ENCODE measurements at places on chromosomes 13 and 19.

GRCh38 chr19:22608441-22608840 is 25.7 kb upstream of the ZNF492 start:
- DNase-seq = no peak

- DNase-seq = no peak
Observed at GRCh38 chr13:68081061-68081460, 850.9 kb upstream of the PCDH9 start.

GRCh38 chr19:511101-511851 is 4.0 kb downstream of the TPGS1 start:
- DNase-seq = no peak

- DNase-seq = no peak
Observed at GRCh38 chr13:48411147-48411794, 1.6 kb downstream of the LPAR6 start.

DNA sequence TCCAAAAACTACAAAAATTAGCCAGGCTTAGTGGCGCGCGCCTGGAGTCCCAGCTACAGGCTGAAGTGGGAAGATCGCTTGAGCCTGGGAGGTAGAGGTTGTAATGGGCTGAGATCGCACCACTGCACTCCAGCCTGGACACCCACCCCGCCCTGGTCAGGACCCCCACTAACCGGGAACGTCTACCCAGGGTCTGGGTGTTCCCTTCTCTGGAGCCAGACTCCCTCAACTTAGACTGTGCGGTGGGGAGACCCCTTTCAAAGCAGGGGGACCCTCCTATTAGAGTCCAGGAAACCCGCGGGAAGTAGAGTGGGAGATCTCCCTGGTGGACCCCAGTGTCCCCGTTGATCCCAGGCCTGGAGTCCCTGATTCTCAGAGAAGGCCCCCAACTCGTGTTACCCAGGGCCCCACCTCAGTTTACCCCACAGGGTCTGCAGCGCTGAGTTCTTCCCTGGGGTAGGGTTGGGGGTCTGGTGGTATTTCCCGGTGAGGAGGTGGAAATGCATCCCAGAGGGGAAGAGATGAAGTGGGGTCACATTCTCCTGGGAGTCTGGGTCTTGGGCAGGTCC is 6.1 kb upstream of the ARRDC2 start:
- no peak for DNase-seq

- DNase-seq = no peak
Observed at GRCh38 chr13:25602176-25602575, 230.4 kb downstream of the ATP8A2 start.

DNA sequence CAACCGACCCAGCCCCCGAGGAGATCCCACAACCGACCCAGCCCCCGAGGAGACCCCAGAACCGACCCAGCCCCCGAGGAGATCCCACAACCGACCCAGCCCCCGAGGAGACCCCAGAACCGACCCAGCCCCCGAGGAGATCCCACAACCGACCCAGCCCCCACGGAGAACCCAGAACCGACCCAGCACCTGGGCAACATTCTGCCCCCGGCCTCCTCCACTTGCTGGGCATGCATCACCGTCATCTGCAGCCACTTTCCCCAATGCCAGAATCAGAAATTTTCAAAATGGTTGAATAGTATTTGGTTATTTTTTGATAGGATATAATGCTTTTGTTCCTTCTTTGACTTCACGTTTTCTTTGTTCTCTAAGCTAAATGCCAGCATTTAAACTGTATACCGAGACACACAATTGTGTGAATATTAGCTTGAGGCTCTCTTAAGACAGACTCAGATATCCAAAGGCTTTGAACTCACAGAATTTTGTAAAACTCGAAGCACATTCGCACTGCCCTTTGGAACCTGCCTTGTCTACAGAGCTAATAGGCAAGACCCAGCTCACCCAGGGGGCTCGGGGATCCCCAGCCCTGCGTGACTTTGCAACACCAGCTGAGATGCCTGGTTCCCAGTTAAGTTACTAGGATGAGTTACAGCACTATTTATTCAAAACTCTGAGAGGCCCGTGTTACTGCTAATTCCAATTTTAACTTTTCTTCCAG is 15.5 kb upstream of the RASA3 start:
- DNase-seq = no peak

DNA sequence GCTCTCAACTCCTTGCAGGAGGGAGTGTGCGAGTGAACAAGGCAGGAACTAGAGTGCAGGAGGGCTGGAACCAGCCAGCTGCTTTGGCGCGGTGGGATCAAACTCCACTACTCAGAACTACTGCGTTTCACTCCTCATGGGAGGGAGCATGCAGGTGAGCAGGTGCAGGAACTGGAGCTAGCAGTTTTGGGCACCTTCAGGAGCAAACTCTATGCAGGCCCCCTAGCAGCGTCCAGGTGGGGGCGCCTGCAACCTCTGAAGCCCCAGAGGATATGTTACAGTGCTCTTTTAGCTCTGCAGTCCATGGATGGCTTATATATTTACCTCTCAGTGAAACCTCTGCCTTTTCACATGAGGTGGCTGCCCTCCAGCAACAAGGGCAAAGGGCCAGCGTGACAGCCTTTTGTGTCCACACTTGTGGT is 1303.4 kb downstream of the PCDH9 start:
- peak; percentile 26 for DNase-seq

DNA sequence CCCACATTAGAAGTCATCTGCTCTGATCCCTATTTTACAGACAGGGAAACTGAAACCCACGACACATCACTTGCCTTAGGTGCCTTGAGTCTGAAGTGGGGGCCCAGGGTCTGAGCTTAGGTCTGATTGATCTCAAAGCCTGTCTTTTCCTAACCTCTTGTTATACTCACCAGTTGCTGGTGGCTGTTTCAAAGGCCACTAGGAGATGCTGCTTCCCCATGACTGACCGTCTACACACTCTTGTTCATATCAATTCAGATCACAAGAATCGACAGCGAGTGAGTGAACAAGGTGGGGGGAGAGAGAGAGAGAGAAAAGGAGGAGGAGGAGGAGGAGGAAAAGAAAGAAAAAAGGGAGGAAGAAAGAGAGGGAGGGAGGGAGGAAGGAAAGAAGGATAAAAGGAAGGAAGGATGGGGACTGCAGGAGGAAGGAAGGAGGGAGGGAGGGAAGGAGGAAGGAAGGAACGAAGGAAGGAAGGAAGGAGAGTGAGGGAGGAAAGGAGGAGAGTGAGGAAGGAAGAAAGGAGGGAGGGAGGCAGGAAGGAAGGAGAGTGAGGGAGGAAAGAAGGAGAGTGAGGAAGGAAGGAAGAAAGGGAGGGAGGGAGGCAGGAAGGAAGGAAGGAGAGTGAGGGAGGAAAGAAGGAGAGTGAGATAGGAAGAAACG is 3.3 kb downstream of the OR10H1 start:
- no peak for DNase-seq

- DNase-seq = no peak
Observed at GRCh38 chr13:107296804-107297203, 728.9 kb upstream of the ARGLU1 start.

DNA sequence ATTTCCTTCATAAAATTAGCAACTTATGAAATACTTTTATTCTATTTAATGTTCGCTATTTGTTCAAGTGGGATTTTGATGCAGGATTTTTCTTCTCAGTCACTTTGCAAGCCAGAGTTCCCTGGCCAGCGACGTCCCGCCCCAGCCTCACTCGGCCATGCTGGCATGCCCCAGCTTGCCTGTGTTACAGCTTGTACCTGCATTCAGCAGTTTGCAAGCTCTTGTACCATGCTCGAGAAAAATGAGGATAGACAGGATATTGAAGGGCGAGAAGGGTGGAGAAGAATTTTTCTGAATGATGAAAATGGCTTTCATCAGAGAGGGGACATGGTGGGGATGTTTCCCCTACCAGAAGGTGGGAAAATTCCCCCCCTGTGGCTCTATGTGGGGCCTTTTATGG is 2180.2 kb upstream of the PCDH20 start:
- DNase-seq = no peak

DNA sequence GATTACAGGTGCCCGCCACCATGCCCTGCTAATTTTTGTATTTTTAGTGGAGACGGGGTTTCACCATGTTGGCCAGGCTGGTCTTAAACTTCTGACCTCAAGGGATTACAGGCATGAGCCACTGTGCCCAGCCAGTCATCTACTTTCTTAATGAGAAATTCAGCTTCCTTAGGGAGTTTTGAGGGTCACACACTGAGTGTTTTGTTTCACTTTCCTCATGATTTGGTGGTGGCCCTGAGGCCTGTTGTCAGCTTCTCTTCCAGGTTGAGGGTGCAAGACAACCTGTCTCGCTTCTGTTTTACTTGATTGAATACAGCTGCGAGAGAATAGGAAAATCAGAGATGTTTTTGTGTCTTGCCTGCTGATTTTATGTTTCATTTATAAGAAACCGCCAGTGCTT is 9.9 kb downstream of the FRY start:
- no peak for DNase-seq

DNA sequence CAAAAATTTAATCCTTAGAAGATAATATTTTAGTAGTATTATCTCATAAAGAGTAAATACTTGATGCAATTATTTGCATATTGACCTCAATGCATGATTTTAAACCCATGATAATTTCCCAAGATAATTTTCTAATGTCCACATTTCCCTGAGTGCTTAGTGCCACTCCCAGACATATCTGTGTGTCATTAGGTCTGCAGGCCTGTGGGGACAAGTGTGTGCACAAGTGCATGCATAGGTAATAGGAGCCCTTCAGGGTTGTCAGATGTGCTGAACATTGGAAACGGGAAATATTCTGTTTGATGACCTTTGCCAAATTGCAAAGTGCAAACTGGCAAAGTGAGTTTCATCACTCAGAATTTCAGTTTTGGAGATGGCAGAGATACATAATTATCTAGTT is 369.9 kb downstream of the KLF5 start:
- DNase-seq = no peak

- no peak for DNase-seq
Observed at GRCh38 chr19:9427941-9428340, 7.4 kb downstream of the ZNF266 start.

DNA sequence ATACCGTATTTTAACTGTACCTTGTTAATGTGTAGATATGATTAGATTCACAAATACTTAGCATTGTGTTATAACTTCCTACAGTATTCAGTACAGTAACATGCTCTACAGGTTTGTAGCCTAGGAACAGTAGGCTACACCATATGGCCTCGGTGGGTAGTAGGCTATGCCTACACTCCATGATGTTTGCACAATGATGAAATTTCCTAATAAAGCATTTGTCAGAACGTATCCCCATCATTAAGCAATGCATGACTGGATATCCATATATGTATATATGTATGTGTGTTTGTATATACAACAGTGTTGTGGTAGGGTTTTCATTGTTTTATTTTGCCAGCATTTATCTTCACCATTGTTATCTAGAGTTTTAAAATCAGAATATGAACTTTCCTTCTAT is 119.4 kb downstream of the SLC7A1 start:
- DNase-seq = no peak

GRCh38 chr19:46192992-46193650 is 36.4 kb upstream of the IGFL1 start:
- peak; percentile 46 for DNase-seq

- no peak for DNase-seq
Observed at GRCh38 chr13:48828962-48829411, 146.7 kb upstream of the FNDC3A start.

GRCh38 chr13:106990594-106990993 is 422.7 kb upstream of the ARGLU1 start:
- no peak for DNase-seq

DNA sequence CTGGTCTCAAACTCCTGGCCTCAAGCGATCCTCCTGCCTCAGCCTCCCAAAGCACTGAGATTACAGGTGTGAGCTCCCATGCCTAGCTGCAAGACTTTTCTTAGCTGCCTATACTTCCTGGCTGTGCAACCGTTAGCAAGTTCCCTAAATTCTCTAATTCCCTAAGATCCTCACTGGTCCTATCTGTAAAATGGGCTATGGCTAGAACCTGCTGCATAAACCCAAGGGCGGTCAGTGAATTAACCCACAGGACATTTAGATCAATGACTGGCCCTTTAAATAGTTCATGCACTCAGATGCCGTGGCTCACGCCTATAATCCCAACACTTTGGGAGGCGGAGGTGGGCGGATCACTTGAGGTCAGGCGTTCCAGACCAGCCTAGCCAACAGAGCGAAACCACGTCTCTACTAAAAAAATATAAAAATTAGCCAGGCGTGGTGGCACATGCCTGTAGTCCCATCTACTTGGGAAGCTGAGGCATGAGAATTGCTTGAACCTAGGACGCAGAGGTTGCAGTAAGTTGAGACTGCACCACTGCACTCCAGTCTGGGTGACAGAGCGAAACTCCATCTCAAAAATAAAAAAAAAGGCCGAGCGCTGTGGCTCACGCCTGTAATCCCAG is 4.1 kb upstream of the C19orf53 start:
- no peak for DNase-seq

- no peak for DNase-seq
Observed at GRCh38 chr19:5128936-5129389, 160.1 kb downstream of the KDM4B start.

GRCh38 chr19:13031917-13032623 is 36.8 kb downstream of the NFIX start:
- peak; percentile 95 for DNase-seq
